IPS DF 6.9 (cell line): ENCODE measurements at places on chromosomes 7 and 10.

DNA sequence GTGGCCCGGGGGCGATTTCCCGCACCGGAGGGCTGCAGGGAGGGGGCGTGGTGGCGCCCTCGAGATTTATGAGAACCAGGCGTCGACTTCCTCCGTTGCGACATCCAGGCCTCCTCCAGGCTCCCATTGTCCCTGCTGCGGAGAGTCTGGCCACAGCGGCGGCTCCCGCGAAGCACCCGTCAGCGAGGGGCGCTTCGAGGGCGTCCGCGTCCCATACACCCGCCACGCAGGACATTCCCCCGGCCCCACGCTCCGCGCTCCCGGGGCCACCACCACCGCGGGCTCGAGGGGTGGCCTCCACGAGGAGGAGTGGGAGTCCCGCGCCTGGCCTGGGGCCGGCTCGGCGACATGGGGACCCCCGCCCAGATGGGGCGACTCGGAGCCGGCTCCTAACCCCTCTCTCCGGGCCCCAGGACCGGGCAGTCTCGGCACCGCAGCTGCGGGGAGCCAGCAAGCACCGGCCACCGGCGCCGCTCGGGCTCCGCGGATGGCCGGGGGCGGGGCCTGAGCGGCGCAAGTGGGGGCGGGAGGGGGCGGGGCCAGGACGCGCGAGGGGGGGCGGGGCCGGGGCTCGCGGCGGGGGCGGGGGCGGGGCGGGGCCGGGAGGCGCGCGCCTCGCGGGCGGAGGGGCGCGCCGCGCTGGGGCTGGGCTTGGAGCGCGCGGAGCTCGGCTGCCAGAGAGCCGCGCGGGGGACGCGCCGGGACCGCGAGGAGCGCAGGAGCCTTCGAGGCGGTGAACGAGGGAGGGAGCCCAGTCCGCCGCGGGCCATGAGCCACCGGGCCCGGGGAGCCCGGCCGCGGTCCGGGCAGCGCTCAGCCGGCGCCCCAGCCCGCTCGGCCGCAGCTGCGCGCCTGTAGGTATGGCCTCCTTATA lies at the start of gene SH2B2:
Gene SH2B2 (plus strand): TSS at position 632 of the 874 bp plus-strand sequence. CDS start 13,683 bp downstream, outside the sequence.
- H3K4me3 ChIP-seq = peak within 1 kb of the TSS; percentile 99
- no peak within 1 kb of the TSS for H3K27ac ChIP-seq

DNA sequence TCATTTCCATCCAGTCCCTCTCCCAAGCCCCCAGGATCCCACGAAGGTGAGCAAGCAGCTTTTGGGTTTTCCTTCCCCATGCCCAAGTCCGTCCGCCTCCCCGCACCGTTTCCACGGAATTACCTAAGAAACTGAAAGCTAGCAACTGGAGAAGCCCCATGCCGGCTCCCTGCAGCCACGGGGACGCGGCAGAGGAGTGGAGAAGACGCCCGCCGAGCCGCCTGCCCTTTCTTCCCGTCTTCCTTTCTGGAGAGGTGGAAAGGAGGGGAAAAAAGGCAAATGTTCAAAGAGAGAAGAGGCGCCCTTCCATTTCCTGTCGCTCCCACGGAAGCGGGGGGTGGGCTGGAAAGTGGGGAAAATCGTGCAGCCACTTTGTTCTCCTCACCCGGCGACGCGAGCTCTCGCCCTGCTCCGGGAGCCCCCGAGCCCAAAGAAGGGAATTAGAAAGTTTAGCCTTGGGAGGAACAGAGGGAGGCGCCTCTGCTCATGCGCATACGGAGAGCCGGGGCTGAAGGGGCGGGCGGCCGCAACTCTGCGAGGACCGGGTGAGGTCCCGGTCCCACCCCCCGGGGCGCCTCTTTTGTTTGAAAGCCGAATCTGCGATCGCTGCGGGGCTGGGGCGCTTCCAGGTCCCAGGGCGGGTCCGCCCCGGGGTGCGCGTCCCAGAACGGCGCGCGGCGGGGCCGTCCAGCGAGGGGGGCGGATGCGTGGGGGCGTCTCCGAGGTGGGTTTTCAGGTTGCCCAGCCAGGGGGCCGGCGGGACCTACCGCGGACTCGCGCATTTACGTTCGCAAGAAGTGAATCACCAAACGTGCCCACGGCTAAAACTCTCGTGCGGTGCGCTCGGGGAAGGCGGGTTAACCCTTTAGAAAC lies at the start of gene LAMB1:
Gene LAMB1 (minus strand): TSS at position 436 of the 873 bp plus-strand sequence. CDS start 276 bp downstream, at position 160.
- peaks cover 9% of the 10 kb centered on the region for H3K4me1 ChIP-seq
- H3K36me3 ChIP-seq = no peaks in the 10 kb centered on the region
- no peak within 1 kb of the TSS for H3K27ac ChIP-seq
- peaks cover 55% of the 10 kb centered on the region for H3K27me3 ChIP-seq
- peak within 1 kb of the TSS; percentile 57 for H3K4me3 ChIP-seq
- DNase-seq = no peak

DNA sequence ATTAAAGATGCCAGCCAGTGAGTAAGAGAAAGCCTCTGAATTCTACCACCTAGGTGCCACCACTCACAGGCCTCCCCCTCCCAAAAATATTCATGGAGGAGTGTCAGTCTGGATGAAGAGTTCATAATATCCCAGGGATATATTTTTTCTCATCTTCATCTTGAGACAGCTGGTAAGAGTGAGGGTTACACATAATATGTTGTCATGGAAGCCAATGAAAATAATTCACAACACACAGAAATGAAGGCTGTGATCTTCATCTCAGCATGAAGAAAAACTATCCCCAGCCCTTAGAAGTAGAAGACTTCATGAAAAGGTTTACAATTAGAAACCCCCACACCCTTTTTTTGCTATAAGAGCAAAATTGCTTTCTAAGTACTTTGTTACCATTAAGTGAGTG lies 175.6 kb downstream of the DNAH11 start:
- no peak overlapping the region for H3K4me3 ChIP-seq
- H3K27ac ChIP-seq = no peak overlapping the region
- H3K27me3 ChIP-seq = no peaks in the 10 kb centered on the region
- H3K36me3 ChIP-seq = no peaks in the 10 kb centered on the region
- no peaks in the 10 kb centered on the region for H3K4me1 ChIP-seq

DNA sequence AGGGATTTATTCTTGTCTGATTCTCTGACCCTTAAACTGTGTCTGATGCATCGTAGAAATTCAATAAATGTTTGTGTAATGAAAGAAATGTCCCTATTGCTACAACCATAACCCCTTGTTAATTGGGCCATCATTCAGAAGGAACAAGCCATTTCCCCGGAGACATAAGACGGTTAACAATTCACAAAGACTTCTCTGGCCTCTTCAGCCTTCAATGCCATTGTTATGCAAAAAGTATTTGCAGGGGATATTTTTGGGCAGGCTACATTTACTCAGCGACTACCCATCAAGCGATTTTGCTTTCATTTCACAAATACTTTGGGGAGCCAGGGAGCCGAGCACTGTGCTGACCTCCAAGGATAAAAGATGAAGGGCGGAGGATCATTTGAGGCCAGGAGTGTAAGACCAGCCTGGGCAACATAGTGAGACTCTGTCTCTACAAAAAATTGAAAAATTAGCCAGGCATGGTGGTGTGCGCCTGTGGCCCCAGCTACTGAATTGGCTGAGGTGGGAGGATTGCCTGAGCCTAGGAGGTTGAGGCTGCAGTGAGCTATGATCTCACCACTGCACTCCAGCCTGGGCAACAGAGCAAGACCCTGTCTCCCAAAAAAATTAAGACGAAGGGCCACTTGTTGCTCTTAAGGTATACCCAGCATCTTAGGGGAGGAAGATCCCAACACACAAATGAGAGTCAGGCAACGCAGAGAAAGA lies 20.0 kb upstream of the SDK1 start:
- H3K27me3 ChIP-seq = no peaks in the 10 kb centered on the region
- H3K27ac ChIP-seq = no peak overlapping the region
- no peak overlapping the region for H3K4me3 ChIP-seq
- H3K36me3 ChIP-seq = no peaks in the 10 kb centered on the region

DNA sequence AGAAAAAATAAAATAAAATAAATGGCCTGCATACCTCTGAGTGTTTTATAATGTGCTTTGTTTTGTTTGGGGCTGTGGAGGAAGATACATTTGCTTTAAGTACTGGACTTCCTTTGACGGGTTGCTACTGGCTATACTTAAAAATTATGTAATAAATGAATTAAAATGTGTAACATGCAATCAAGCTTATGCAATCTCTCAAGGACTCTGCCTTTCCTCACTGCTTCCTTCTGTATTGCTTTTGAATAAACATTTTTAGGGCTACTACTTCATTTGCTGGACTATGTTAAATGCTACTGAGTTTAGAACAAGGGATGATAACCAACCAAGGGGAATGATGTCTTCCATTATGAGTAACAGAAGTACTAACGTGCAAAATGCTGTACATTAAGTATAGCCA lies 91.6 kb downstream of the ETV1 start:
- no peaks in the 10 kb centered on the region for H3K4me1 ChIP-seq
- H3K4me3 ChIP-seq = no peak overlapping the region
- no peak for DNase-seq
- no peak overlapping the region for H3K27ac ChIP-seq
- no peaks in the 10 kb centered on the region for H3K27me3 ChIP-seq

- DNase-seq = no peak
- no peaks in the 10 kb centered on the region for H3K36me3 ChIP-seq
- H3K4me1 ChIP-seq = peaks cover 7% of the 10 kb centered on the region; the same call in 1 of the 2 replicates
- H3K4me3 ChIP-seq = no peak overlapping the region
- no peaks in the 10 kb centered on the region for H3K27me3 ChIP-seq
- no peak overlapping the region for H3K27ac ChIP-seq
Observed at GRCh38 chr7:129835569-129835968, 117.2 kb downstream of the UBE2H start.
